ENCODE measurements at places on chromosomes 2 and 18.
A peak's percentile ranks its signal among the peaks of the same experiment; 100 is the strongest.

DNA sequence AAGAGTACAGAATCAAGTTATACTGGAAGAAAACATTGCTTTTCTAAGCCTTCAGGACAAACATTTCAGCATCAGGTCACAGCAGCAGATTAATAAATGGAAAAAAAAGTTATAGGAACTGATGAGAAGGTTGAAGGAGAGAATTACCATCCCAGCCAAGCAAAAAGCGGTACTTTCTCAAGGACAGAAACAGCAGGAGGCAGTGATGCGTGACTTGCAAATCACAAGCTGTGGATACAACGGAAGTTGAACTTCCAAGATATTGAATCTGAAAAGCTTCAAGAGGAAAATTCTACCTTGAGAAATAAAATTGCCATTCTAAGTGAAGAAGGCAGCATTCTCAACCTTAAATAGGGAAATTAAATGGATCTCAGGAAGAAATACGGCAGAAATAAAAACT lies 18.5 kb upstream of the SERPINB12 start:
- DNase-seq = peak; percentile 3

DNA sequence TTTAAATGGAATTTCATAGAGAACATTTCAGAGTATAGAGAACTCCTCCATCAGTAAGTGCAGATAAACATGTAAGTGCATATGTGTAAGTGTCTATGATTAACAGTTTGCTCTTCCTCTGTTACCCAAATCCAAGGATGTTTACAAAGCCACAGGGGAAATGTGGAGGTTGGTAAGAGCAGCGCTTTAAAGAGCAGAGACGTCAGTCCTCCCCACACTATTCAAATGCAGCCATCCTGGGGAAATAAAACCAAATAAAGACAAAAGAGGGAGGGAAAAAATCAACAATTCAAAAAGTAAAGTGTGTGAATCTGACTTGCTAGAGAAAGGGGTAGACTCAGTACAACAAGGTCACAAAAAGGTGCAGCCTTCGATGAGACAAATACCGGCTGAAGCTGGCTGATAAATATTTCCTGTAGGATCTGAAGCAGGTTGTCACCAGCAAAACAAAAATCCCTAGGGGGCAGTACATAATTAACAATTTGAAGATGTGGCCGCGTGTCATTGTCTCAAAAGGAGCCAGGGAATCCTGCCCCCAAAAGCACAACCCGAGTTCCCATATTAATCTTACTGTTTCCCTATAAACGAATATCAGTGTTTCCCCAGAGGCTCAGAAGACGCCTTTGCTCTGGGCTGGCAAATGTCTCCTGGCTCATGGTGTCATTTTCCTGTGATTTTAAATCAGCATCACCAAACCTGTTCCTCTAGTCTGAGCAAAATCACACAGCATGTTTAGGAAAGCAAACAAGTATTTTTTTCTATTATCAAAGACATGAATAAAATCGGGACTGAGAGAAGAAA lies 216.5 kb downstream of the CDCA7 start:
- no peak for DNase-seq

DNA sequence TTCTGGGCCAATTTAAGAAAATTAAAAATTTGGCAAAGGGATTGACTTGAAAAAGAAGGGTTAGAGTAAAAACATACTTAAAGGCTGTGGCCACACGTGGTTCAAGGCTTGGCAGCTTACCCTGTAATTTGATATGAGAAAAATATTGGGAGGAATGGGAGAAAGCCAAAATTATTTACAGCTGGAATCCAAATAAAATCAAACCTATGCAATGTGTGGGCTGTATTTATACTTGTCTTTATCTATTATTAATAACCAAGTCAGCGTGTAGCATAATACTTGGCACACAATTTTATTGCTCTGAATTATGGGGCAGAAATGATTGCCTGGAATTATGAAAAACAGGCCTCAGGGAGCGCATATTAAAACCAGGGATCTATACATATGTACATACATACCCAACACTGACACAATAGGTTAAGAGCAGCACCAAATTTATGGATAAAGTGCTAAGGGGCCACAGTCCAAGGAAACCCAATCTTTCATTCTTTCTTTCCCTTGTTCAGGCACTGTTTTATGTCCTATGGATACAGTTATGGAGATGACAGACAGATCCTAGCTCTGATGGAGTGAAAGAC lies 35.6 kb downstream of the FAM124B start:
- DNase-seq = no peak

DNA sequence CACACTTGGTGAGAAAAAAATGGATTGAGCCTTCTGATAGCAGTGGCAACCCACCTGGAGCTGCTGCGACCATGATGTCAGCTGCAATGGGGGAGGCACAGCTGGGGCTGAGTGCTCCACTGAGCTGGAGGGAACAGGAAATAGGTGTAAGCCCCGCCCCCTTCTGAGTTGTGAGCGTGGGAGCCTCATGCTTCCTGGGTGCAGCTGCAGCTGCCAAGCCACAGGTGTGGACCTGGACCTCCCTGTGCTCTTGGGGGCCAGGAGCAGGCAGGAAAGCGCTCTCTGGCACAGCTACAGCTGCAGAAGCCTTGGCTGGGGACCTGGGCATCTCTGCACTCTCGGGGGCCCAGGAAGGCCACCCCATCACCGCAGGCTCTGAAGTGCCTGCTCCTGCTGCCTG lies 970.6 kb downstream of the DCDC2C start:
- DNase-seq = no peak

- DNase-seq = peak; percentile 96
Measured at GRCh38 chr2:112627060-112628040, 18.4 kb upstream of the SLC20A1 start.

- no peak for DNase-seq
Measured at GRCh38 chr2:101357376-101357775, 29.9 kb downstream of the CREG2 start.

DNA sequence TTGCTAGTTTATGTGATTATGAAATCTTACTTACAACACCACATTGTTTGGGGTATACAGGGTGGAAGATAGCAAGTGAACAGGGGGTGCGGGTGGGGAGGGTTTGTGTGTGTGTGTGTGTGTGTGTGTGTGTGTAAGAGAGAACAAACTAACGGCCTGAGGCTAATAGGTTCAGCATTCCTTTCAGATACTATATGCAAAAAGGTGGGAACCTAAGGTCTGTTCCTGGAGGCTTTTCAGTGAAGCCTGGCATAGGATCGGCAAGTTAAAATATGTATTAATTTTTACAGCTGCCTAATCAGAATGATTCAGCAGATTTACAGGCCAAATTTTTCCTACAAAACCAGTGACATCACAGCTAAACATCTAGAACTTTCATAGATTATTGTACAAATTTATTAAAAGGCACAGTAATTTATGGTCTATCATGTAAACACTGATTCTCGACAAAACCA lies 7.6 kb upstream of the SPDYA start:
- DNase-seq = no peak

DNA sequence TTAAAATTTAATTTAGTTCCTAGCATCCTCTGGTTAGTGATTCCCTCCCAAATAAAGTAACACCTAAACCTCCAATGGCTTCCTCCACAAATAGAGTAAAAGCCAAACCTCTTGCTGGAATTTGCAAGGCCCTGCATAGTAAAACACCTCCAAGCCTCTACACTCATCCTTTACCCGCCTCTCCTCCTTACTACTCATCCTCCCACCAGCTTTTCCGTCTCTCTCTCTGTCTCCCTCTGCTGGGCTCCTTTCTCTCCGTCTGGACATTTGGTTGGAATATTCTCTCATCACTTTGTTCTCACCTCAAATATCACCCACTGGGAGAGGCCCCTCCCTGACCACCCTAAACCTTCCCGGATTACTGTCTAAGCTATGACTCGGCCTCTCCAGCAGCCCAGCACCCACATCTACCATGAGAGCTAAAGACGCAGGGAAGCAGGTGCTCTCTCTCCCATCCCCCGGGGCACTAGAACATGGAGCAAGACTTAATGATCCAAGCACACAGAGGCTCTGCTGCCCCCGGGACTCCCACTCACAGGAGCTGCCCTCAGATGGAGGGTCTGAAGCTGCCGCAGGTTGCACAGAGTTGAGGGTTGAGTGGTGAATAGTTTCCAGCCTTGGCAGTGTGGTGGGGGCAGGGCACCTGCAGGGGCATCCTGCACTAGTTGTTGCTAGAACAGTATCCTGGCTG lies 167.2 kb downstream of the FBXO15 start:
- DNase-seq = no peak

DNA sequence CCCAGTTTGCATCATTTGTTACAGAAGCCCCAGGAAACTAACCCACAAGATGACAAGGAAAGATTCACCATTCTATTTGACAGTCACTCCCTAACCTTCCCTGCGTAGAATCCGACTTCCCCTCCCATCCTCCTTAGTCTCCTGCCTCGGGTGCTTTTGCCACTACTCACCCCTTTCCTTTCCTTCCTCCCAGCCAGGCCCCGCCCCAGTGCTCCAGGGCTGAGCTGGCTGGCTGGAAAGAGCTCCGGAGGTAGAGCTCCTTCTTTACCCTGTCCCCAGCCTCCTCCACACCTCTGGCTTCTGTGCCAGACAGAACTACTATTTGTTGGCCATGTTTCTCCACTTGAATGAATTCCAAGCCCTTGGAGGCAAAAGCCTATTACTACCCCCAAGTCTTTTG lies 317.6 kb upstream of the NCKAP5 start:
- DNase-seq = no peak

GRCh38 chr18:37107748-37108522 lies 279.0 kb downstream of the KIAA1328 start:
- no peak for DNase-seq

GRCh38 chr2:233501198-233502076 lies 65.1 kb downstream of the USP40 start:
- peak; percentile 16 for DNase-seq

DNA sequence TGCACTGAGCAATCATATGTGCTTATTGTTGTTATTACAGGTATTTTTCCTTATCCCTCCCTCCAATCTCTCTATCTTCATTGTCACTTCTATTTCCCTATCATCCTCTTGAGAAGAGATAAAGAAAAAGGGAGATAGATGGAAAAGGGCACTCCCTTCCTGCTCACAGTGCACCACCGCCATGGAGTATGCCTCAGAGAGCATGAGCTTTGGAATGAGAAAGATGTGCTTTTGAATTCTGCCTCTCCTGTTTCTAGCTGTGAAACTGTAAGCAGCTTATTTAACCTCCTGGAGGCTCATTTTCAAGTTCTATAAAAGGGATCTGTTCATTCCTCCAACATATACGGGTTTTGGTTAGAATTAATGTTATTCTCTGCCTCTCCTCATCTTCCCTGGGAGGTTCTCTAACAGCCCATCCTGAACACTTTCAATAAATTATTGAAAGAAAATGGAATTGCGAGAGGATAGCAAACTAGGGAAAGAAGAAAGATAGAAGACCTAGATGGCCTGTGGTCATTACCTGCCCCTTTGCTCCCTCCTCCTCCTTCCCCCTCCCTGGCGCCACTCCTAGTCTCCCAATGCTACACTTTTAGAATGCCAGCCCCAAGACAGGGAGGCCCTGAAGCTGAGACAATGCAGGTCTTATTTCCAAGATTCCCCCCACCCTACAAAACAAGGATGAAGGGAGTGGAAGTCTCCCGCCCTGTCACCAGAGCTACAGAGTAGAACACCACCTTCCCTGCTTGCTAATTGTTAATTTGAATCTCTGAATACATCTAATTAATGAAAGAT lies 37.8 kb downstream of the FIGN start:
- DNase-seq = no peak

DNA sequence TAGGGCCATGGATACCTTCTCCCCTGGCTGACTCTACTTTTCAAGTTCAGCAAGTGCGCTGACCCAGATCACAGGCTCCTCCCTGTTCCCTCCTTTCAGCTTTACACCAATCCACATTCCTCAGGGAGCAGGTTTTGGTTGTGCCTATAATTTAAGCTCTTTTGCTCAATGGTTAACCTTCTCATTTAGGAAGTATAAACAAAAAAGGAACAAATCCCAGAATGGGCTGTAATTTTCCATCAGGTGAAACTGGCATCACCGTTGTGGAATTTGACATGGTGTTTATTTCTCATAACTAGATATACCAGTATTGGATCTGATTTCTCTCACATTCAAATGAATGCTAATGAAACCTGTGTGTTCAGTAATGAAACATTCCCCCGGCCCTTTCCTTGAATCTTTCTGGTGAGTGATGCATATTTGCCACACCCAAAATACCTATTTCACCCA lies 13.6 kb downstream of the STRN start:
- no peak for DNase-seq

GRCh38 chr2:85414761-85415553 lies 3.6 kb upstream of the SH2D6 start:
- DNase-seq = no peak

DNA sequence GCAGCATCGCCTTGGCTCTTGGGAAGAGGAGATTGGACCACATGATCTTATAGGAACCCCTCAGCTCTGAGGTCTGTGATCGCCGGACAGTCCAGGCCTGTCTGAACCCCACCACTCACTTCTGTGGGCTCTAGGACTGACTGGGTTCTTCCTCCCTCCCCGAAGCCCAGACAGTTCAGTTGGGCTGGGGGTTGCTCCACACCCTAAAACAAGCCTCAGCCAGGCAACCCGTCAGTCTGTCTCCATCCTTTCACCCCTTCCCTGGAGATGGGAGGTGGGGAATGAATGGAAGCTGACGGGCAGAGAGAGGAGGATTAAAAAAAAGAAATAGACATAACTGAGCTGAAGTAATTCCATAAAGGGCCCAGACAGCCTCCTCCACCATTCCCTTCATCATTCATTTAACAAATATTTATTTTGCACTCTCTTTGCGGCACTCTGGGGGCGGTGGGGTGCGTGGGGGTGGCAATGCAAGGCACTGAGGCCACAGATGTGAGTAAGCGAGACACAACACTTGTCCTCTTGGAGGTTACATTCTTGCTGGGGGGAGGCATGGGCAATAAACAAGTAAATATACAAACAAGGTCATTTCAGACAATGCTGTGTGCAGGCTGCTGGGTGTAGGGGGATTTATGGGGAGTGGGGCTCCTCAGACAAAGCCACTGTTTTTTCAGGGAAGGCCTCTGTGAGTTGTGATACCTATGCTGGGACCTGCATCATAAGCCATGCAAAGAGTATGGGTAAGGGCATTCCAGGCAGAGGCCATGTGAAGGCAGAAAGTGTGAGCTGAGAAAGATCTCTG lies 12.9 kb downstream of the WNT10A start:
- DNase-seq = no peak

- DNase-seq = no peak
Measured at GRCh38 chr18:11994703-11995444, 13.6 kb downstream of the IMPA2 start.

GRCh38 chr2:202808754-202809153 lies 62.8 kb downstream of the ICA1L start:
- no peak for DNase-seq

DNA sequence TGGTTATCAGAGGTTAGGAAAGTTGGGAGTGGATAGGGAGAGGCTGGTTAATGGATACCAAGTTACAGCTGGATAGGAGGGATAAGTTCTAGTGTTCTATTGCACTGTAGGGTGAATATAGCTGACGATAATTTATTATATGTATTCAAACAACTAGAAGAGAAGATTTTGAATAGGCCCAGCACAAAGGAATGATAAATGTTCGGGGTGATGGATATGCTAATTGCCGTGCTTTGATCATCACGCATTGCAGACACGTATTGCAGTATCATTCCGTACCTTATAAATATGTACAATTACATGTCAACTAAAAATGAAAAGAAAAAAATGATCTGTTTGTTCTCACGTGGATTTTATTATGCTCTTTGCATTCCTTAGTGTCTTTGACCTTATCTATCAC lies 369.2 kb upstream of the PKDCC start:
- DNase-seq = no peak
